Activated T-helper 1 cell treated with Interleukin-2 at 50 U/mL for 16 hours (primary cell): ENCODE measurements at places on chromosomes 4 and X.

DNA sequence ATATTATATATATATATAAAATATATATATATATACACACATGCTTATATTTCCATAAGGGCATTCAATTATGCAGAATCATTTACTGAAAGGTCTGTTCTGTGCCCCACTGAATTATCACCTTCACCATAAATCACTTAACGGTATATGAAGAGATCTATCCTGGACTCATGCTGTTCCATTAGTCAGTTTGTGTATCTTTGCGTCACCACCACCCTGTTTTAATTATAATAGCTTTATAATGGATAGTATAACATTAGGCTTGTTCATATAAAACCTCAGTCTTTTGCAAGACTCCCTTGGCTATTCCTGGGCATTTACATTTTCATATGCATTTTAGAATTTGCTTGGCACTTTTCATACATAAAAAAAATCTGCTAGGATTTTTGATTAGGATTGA, 19.1 kb downstream of the WDR17 start:
- no peak for DNase-seq

DNA sequence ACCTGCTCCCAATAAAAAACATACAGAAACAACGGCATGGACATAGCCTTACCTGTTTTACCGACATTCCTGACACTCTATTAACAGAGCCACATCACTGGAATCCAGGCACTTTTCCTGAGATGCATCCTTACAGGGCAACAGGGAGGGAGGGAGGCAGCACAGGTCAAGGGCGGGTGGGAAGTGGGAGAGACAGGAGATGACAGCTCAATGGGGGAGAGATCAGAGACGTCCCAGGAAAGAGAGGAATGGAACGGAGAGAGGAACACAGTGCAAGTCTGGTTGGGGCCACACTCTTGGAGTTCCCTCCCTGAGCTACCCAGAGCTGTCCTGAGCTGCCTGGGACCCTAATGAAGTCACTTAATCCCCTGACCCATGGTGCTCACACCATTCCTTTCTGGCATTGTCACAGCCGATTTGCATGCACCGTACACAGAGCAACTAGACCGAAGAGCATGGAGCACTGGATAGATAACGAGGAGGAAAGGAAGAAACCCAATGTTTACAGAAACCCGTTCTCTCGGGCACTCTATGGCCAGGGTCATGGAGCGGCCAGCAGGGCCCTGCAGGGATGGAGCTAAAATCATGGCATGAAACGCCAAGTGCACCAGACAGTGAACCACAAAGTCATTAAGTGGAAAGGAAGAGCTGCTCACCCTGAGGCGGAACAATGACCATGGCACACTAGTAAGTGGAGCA, 93.1 kb downstream of the NSUN7 start:
- DNase-seq, result no peak

GRCh38 chrX:47097018-47097417, 18.8 kb downstream of the RGN start:
- no peak for DNase-seq

DNA sequence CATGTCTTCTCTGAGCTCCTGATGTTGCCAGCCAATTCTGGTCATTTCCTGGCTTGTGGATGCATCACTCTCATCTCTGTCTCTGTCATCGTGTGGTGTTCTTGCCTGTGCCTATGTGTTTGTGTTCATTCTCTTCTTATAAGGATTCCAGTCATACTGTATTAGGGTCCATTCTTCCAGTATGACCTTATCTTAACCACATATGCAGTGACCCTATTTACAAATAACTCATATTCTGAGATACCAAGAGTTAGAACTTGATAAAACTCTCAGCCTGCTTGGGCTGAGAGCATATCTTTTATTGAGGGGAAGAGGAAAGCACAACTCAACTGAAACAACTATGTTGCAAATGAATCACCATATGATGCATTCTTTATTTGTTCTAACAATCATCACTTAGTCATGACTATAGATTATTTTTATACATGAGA, 189.0 kb upstream of the ANXA10 start:
- no peak for DNase-seq

- DNase-seq, result no peak
Observed at GRCh38 chr4:107777890-107778289, 46.8 kb upstream of the SGMS2 start.

DNA sequence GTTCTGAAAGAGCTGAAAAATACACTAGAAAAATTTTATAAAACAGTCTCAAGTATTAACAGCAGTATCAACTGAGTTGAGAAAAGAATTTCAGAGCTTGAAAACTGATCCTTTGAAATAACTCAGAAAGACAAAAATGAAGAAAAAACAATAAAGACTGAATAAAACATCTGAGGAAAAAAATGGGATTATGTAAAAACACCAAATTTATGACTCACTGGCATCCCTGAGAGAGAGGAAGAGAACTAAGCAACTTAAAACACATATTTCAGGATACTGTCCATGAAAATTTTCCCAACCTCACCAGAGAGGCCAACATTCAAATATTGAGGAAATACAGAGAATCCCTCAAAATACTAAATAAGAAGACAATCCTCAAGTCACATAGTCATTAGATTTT, 22.9 kb downstream of the PABPC4L start:
- DNase-seq, result no peak

- no peak for DNase-seq
Observed at GRCh38 chr4:183571350-183571941, 66.6 kb downstream of the ING2 start.
